ENCODE measurements at places on chromosomes 2 and 18.

- DNase-seq, result no peak
Measured at GRCh38 chr18:72107647-72108383, 436.3 kb downstream of the CBLN2 start.

DNA sequence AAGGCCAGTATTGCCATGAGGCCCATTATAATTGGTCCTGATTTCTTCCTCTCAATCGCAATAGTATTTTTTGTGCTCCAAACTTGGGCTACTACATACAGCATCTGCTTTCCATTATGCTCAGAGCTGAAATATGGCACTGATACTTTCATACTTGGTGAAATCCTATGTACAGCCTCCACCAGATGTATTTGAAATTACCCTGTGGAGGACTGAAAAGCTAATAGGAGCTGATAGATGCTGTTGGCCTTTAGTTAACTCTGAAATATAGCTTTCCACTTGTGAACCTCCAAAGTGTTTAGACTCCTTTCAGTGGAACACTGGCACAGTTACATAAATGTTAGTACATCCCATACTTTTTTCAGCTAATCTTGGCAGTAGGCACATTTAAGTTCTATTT, 205.7 kb downstream of the NEDD4L start:
- DNase-seq, result no peak

- DNase-seq, result no peak
Measured at GRCh38 chr2:68747900-68748299, 13.3 kb downstream of the ARHGAP25 start.

DNA sequence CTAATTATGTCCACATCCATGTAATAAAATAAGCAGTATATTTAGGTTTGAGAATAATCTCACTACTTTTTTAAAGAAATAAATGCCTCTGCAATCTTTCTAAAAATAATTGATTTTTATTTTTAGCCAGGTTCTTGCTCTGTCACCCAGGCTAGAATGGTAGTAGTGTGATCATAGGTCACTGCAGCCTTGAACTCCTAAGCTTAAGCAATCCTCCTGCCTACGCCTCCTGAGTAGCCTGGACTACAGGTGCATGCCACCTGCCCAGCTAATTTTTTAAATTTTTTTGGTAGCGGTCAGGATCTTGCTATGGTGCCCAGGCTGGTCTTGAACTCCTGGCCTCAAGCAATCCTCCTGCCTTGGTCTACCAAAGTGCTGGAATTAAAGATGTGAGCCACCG, 133.3 kb downstream of the CAMKMT start:
- no peak for DNase-seq

DNA sequence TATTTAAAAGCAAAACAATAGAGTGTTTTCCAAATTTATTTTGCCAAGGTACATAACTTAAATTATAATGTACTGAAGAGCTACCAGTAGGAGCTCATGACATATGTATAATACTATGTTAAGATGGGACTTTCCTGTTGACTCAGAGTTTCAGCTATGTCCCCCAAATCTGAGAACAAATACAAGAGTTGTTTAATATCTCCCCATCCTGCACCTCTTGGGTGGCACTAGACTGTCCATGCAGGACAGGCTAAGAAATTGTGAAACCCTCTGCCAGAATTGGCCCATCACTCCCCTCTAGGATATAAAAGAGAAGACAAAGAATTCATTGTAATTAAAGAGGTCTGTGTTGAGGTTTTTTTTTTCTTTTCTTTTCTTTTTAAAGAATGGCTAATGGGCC, 21.7 kb upstream of the CTAGE1 start:
- no peak for DNase-seq

GRCh38 chr2:32360416-32360815, 3.6 kb downstream of the BIRC6 start:
- no peak for DNase-seq

GRCh38 chr18:70195852-70196434, 9.5 kb downstream of the RTTN start:
- no peak for DNase-seq

DNA sequence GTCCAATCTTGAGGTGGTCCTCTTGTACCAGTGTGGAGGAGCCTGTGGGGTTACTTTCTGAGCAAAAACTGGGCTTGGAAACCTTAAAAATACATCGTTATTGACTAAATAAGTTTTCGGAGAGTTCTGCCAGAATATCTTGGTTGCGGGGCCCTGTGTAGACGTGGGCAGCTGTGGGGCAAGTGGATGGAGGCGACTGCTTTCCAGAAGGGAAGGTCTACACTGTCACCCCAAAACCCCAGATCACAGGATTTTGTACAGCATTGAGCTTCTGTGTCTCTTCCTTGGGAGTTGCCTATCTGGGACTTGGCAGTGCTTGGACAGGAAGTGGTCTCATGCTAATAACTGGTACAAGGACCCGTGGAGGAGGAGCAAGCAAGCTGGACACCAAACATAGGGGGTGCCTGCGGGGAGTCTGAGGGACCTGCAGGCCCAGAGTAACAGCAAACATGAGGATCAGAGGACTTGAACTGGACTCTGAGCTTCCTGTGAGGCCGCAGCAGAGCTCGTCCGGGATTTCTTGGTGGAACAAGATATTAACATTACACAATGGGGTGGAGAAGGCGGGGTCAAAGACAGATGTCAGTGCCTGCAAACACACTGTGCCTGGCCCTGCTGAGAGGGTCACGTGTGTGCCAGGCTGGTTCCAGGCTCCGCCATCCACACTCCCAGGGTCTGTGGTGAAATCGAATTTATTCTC, 48.0 kb upstream of the CTLA4 start:
- DNase-seq, result no peak

GRCh38 chr2:200515155-200515554, 5.3 kb upstream of the KCTD18 start:
- no peak for DNase-seq

GRCh38 chr18:39318008-39318407, 1752.4 kb upstream of the CELF4 start:
- no peak for DNase-seq

GRCh38 chr18:61785588-61785987, 107.2 kb downstream of the RNF152 start:
- no peak for DNase-seq

DNA sequence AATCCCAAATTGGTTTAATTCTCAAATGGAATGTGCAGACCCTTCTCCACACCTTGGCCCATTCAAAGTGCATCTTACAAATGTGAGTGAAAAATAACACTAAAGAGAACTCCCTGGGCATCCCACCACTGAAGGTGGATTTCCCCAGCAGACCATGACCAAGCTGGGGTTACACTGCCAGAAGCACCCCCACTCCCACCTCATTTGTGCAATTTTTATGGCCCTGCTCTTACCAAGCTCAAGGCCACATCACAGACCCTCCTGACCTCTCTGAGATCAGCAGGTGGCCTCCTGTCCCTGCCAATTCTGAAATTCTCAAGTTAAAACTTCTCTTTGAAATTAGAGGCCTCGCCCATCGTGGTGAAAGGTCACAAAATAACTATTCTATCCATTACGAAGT, 21.6 kb downstream of the SIGLEC15 start:
- DNase-seq, result no peak

GRCh38 chr2:53859206-53860181, at the start of gene GPR75:
Gene GPR75 (minus strand): TSS chr2:53859967. CDS start chr2:53854756, 5,211 bp downstream.
- DNase-seq, result no peak

DNA sequence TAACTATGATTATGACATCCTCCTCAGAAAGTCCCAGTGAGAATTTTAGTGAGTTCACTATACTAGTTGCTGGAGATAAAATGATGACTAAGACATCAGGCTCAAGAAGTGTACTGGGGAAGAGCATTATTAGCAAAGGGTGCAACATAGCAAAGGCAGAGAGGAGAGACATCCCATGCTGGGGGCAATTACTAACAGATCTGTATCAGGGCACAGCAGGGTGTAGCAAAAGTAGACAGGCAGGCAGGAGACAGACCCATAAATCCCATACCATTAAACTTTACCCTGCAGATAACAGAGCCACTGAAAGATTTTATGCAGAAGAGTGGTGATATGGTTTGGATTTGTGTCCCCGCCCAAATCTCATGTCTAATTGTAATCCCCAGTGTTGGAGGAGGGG, 161.7 kb downstream of the SP3 start:
- no peak for DNase-seq

DNA sequence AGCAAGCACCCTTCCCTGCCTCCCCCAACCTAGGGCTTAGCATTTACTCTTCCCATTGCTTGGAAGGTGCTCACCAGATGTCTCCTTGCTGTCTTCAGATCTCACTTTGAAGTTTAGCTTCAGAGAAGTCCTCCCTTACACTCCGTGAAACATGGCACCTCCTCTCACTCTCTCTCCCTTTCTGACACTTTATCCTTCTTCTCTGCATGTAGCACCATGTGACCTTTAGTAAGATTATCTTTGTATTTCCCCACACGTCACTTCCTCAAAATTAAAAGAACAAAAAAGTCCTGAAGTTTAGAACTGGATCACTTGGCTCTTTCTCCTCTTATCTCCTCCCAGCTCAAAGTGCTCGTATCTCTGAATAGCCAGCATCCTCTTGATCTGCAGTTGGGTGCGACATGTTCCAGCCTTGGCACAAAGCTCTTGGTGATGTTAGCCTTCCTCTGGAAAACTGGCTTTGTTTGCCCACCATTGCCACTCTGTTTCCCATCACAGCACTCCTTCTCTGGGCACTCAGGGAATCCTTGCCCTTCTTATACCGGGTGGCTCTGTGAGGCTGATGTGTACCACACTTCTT, 40.6 kb upstream of the EPAS1 start:
- DNase-seq, result no peak

DNA sequence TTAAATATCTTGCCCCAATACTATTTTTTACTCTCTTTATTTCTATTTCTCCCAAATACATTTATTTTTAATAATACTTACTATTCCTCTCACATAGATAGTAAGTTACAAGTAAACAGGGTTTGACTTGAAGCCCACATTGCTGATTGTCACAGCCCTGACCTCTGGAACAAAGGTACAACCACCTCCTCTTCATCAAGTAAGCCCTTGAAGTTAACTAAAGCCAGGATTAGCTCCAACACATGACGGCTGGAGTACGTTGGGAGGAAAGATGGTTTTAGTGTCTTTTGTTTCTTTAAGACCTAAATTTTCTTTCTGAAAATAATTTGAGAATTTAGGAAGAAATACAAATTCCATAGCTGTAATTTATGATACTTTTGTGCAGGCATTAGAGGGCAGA, 949 bp downstream of the MYOM1 start:
- DNase-seq, result no peak

DNA sequence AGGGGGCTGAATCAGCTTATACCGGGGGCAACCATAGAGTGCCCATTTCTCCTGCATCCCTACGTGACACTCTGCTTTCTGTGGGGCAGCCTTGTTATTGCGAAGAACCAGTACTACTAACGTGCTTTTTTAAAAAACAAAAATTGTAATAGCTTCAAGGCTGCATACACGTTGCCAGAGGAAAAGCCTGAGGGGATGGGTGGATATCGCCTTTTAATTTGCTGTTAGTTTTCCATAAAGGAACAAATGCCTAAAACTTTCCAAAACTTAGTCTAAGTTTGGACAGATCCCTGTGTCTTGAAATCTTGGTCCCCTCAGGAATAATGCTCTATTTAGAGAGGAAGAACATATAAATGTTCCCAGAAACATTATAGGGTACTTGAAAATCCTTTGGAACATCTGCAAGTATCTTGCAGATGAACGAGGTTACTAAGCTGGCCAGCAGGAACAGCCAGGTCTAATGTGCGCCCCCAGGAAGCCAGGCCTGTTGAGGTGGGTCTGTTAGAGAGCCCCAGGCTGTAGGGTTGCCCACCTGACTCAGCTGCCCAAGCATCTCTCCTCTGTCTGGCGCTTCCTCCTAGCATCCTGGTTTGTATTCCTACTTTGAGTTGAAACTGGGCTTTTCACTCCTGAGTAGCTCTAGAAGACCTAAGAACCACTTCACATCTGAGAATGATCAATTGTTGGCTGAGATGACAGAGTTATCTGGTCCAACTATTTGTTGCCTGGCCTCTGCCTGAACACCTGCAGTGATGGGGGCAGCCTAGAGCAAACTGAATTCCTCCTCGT, 96.9 kb downstream of the TGOLN2 start:
- DNase-seq, result no peak

- DNase-seq, result no peak
Measured at GRCh38 chr2:233813236-233814055, 35.3 kb downstream of the MROH2A start.

GRCh38 chr2:9097239-9097638, 93.8 kb upstream of the MBOAT2 start:
- DNase-seq, result no peak

GRCh38 chr2:100151310-100151709, 8.9 kb upstream of the AFF3 start:
- no peak for DNase-seq

- DNase-seq, result no peak
Measured at GRCh38 chr2:190529486-190530247, 4.9 kb downstream of the NEMP2 start.

DNA sequence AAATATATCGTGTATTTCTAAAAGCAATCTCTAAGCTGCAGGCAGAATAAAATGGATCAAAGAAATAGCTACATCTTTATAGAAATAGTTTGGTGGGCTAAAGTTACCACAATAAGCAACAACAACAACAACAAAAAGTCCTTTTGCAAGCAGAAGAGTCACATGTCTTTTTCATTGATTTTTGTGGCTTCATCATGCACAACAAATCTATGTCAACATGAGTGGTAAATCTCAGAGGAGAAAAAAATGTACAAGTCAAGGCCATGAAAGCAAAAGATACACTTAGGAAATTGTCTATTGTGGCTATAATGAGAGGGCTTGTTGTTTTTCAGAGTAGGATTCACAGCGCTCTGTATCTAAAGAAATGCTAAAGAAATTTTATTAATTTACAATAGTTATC, 269.7 kb downstream of the GRB14 start:
- DNase-seq, result no peak

- no peak for DNase-seq
Measured at GRCh38 chr2:127658146-127658545, 12.2 kb downstream of the GPR17 start.

DNA sequence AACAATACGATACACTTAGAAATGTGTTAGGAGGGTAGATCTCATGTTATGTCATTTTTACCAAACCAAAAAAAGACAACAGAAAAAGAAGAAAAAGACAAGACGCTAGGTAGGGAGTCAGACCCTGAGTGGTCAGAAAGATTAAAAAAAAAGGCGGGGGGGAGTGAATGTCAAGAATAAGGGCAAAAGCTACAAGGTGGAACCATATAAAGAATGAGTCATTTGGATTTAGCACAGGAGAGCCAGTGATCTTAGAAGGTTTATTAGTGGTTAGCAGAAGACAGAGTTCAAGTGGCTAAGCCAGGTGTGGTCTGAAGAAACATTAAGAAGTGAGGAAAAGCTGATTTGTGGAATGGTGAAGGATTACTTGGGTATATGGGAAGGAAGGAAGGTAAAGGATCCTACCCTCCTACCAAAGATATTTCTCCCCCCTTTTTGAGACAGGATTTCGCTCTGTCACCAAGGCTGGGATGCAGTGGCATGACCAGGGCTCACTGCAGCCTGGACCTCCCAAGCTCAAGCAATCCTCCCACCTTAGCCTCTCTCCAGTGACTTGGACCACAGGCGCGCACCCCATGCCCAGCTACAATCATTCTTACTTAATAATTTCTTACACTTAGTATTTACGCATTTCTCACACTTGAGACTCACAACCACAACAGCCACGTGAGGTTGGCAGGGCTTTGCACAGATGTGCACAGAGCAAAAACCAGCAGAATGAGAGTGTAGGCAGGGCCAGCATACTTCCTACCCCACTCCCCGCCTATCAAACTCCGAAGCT, 2.6 kb downstream of the DSC2 start:
- no peak for DNase-seq

- no peak for DNase-seq
Measured at GRCh38 chr2:182298456-182298855, 128.4 kb downstream of the PDE1A start.

- DNase-seq, result no peak
Measured at GRCh38 chr2:97716695-97717612, 3.6 kb downstream of the ZAP70 start.
